ENCODE measurements at places on chromosomes 4 and X.
A peak's percentile ranks its signal among the peaks of the same experiment; 100 is the strongest.

GRCh38 chrX:42678133-42678532 is 99.8 kb downstream of the PPP1R2C start:
- no peak for DNase-seq

DNA sequence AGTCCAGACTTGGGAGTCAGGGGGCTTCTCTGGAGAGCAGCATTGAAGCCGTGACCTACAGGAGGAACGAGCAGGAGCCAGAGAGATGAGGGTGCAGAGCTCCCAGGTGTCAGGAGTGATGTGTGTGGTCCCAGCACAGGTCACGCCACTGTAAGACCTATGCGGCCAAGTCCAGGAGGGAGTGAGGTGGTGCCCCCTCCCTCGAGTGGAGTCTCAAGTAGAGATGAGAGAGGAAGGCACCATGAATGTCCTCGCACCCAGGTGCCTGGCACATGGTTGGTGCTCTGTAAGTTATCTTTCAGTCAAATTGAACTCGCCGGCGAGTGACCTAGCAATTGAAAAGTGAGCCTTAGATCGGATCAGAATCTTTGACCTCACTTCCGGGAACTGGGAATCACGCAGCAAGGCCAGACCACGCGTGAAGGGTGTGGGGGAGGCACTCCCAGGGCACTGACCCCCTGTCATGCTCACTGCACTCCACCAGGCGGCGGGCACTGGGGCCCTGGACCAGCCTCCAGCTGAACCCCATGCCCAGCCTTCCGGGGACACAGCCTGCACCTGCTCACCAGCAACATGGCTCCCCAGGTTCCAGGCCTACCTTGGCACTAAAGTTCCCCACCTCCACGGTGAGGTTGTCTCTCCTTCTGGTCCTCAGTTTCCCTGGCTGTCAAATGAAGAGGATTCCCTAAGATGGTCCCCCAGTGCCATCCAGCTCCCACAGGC is 127.4 kb downstream of the HMX1 start:
- no peak for DNase-seq

DNA sequence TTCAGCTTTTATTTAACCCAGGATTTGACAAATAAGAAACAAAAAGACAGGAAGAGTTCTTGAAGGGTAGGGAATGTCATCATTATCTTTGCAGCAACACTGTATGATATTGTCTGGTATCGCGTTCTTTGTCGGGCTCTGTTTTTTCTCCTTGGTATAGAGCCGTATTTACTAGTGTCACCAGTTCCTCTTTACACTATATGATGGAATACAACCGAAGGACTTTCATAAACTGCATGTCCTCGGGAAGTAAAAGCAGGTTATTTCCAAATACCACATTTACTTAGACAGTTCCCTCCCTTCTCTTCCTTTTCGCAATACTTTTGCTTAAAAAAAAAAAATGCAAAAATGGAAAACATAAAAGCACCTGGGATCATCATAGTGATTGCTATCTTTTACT is 96.6 kb upstream of the IL13RA1 start:
- DNase-seq, result peak; percentile 87

GRCh38 chr4:82097504-82097903 is 276.3 kb downstream of the HNRNPD start:
- peak; percentile 55 for DNase-seq

DNA sequence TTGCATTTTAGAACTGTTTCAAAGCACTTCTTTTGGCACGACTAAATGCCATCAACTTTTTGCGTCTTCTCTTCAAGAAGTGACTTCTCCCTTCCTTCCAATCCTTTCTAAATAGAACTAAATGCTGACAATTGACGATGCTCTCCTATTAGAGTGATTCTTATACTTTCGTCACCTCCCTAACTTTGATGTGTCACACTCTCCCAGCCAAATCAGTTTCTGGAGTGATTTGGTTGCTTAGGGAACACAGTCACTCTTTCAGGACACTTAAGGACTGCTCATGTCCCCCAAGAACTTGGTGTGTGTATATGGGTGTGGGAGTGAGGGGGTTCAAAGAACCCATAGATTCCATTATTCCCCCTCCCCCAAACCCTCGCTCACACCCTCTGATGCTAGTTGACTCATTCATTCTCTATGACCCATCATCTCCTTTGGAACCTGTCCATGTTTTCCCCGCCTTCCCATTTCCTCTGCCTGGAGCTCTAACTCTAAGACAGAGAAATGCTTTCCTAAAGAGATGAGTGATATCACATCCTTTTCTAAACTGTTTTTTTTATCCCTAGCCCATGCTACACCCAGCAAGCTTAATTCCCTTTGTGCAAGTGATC is 26.8 kb upstream of the AREG start:
- DNase-seq, result no peak
